Muscle of arm (tissue), 14 donors: ENCODE measurements at places on chromosomes 3 and 15.

DNA sequence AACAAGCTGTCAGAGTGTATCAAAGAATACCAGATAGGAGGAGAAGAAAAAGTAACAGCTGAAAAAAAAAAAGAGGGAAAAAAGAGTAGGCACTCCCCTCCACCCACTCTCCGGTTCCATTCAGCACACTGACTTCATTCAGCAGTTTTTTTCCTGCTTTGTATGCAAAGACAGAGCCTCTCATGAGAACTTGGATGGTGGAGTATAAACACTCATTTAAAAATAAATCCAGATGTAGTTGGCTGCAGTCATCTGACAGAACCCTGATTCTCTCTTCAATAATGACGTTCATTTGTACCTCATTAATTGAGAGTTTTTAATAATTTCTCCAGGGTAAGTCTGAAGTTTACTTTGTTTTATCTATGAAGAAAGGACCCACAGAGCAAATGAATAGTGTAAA lies 81.0 kb downstream of the TMEM108 start:
- peak; percentile 12 for DNase-seq

GRCh38 chr3:134076851-134077250 lies 47.1 kb upstream of the SLCO2A1 start:
- DNase-seq = no peak

DNA sequence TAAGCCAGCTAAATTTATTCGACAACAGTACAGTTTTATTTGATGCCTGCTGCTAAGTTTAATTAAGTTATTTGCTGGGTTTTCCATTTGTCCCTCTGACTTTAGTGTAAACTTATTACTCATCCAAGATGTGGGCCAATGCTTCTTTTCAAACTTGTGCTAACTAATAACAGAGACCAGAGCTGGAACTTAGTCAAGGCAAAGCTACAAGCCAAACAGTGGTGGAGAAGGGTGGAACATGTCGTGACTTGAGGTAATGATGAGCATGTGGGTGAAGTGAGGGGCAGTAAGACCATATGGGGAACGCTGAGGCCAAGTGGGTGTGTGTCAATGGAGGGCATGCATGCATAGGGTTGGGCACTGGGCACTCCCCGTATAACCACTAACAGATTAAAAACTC lies 63.9 kb downstream of the NMD3 start:
- DNase-seq = no peak

DNA sequence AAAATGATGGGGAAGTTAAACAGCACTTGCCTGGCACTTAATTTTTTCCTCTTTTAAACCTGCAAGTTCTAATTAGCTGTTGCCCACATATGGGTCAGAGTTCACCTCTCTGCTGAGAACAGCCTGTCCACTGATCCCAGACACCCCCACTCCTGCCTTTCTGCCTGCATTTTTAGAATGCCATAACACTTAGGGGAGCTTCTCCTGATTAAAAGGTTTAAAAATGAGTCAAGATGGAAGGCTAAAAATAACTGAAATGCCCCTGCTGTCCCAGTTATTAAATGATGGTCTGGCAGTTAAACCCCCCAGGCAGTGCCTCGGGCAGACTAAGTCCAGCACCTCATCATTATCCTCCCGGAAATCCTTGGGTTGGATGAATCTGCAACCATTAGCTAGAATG lies 913.6 kb upstream of the ARPP21 start:
- no peak for DNase-seq

DNA sequence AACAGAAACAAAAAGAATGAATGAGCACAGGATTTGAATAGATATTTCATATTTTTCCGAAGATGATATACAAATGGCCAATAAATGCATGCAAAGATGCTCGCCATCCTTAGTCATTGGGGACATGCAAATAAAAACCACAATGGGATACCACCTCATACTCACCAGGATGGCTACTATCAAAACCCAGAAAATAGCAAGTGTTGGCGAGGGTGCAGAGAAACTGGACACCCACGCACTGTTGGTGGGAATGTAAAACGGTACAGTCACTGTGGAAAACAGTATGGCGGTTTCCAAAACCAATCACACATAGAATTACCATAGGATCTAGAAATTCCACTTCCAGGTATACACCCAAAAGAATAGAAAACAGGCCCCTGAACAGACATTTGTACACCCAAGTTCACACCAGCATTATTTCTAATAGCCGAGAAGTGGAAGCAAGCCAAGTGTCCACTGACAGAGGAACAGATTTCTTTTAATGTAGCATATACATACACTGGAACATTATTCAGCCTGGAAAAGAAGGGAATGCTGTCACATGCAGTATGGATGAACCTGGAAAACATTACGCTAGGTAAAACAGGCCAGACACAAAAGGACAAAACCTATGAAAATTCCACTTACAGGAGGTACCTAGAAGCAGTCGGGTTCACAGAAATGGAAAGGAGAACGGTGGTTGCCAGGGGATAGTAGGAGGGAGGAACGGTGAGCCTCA lies 3.6 kb downstream of the RNF168 start:
- DNase-seq = no peak

DNA sequence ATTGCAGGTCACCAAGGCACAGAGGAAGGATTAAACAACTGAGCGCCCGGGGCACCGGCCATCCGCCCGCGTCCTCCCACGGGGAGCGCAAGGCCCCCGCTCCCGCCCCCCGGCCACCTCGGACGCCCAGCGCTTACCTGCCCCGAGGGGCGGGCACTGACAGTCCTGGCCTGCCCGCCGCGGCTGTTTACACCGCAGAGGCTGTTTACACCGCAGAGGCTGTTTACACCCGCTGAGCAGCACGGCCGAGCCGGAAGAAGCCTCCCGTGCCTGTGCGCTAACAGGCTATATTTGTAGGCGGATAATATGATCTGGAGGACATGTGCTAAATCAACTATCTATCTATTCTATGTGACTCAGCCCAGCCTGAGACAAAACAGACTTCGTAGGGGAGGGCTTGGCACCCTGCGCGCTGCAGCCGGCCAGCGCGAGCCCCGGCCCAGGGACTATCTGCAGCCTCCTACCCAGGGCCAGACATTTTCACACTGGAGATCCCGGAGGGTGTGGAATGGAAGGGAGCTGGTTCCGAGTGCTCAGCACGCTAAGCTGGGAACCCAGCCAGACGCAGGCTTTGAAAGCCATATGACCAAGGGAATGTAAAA lies at the start of gene LRRC2:
Gene LRRC2, minus strand, starts transcription at position 263 of the 602 bp plus-strand sequence. CDS start 14,711 bp downstream, outside the sequence.
- peak; percentile 70 for DNase-seq

DNA sequence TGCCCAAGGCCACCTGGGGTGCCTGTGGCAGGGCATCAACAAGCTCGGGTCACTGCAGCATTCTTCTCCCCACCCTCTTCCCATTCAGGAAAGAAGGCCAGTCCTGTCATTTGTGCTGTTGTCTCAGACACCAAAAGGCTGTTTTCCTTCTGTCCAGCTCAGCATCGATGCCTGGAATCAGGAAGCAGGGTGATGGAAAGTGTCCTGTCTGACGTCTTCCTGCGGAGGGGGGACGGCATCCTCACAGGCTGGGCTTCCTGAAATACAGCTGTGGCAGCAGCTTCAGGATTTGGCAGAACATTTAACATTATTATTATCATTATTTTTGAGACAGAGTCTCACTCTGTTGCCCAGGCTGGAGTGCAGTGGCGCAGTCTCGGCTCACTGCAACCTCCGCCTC lies 33.0 kb upstream of the ANKDD1A start:
- DNase-seq = no peak

DNA sequence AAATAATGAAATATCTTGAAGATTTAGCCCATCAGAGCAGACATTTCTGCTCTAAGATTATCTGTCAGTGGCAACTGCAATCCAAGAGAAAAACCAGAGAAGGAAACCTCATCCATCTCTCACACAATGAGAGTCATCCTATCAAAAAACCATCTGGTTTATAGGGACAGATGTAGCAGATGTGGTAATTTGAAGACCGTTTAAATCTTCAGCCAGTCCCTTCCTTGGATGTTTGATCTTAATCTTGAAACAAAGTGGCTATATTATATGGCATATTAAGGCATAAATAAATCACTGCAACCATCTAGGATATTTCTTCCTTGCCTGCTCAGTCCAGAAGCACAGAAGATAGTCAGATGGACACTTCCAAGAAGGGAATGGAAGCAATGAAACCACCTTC lies 305.3 kb downstream of the MAGI1 start:
- DNase-seq = no peak

GRCh38 chr15:28094732-28095521 lies 4.2 kb downstream of the OCA2 start:
- DNase-seq = no peak

DNA sequence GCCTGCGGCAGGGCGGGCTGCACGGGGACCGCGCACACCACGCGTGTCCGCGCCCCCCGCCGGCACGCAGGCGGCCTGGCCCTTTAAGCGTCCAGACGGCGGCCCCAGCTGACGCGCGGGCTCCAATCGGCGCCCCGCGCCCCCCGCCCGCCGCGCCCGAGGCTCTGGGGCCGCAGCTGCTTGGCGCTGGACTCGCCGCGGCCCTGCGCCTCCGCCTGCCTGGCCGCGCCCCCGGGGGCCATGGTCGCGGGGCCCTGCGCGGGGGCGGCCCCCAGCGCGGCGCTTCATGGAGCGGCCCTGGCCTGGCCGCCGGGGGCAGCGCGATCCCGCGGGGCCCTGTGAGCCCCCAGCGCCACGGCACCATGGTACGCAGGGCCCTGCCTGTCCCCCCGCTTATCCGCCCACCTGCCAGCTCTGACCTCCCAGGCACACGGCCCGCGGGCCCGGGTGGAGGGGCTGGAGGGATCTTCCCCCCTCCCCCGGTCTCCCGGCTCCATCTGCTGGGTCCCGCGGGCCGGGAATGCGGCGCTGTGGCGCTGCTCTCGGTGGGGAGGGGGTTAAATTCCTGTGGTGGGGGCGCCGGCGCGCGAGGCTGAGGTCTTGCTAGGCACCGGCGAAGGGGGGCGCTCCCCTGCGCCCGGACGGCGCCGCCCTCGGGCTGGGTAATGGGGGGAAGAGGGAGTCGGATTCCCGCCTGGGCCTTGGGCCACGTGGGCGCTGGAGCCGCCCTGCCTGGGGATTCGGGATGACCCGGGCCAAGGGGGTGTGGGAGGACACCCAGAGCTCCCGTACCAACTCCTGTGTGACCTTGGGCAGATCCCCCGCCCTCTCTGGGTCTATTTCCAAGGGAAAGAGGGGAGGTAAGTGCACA lies 1.1 kb downstream of the ZBTB47 start:
- no peak for DNase-seq

DNA sequence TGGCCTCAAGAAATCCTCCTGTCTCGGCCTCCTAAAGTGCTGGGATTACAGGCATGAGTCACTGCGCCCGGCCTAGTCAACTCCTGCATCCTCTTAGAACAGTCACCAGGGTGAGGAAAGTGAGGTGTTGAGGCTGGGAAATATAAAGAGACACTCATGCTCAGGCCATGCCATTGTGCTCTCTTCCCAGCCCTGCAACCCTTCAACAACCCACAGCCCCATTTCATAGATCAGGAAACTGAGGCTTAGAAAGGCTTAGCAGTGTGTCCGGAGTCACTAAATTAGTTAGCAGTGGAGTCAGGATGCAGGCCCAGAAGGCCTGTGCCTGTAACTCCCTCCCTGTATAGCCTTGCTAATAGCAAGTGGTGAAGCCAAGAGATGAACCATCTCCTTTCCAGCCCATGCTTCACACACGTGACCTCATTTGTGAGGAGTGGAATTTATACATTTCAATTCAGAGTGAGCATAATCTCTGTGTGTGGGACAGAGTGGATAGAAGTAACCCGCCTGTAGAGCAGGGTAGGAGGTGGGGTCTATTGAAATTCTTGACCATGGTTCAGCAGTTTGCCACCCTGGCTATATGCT lies 51.7 kb upstream of the USP3 start:
- DNase-seq = peak; percentile 49

- DNase-seq = no peak
Measured at GRCh38 chr15:31555022-31555421, 228.4 kb downstream of the KLF13 start.

- DNase-seq = no peak
Measured at GRCh38 chr3:99665017-99665416, 26.6 kb downstream of the COL8A1 start.

- DNase-seq = no peak
Measured at GRCh38 chr3:95002438-95003046, 939.7 kb downstream of the NSUN3 start.

- no peak for DNase-seq
Measured at GRCh38 chr15:86588413-86588812, 508.7 kb downstream of the AGBL1 start.

GRCh38 chr3:195101001-195101583 lies 169.9 kb downstream of the XXYLT1 start:
- DNase-seq = no peak

DNA sequence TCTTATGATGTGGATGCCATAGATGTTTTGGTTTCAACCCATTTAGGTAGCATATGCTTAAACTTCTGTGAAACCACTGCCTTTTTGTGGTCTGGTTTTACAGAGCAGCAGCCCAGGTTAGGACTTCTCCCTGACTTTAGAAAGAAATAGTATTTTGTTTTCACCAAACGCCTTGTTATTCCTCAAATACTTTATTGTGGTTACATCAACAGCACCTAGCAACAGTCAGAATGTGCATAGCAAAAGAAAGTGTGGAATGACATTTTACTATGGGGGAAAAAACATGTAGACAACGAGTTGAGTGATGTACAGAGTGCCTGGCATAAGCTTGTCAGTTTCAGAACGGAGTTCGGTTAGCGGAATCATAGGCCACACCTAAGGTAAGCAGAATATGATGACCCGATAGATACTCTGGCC lies 159.2 kb downstream of the TPRG1 start:
- DNase-seq = no peak

DNA sequence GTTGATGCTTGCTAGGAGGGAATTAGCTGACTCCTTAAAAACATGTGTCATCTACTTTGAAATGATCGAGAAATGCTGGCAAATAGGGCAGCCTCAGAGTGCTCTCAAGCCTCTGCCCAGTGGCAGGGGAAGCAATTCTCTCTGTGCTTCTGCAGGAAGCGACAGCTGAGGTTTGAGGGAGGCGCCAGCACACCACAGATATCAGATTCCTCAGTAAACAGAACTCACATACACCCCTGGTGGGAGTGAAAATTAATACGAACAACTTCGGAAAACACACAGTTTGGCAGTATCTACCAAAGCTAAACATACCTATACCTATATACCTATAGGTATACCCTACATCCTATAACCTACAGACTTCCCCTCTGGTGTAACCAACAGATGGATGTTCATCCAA lies 61.3 kb downstream of the NSMCE3 start:
- no peak for DNase-seq
